Dermis blood vessel endothelial cell (primary cell): ENCODE measurements at places on chromosomes 1 and 21.

DNA sequence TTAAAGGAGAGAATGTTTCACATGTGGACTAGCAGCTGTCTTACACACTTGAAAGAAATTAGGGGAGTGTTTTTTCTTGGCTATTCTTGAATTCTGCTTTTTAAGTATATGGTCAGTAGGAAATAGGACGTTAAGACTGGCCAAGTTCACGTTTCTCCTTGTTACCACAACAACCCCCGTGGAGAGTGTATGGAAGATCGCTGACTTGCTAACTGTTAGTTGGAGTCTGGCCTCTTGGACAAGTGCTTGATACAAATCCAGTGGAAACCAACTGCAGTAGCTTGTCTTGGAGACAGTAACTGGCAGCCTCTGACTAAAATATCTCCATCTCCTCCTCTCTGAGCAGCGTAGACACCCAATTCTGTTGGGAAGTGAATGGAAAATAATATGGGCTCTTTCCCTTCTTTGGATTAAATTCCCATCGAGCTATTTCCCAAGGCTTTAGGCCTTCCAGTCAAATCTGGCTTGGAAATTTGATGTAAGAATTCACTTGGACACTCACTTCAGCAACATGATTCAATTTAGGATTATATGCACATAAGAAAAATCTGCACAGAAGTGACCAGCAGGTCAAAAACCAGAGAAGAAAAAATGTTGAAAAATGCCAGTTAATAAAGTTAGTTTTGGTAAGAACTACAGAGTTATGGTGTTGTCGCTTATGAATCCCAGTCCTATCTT, 3.6 kb upstream of the NFIA start:
- peak; percentile 37 for DNase-seq

GRCh38 chr1:108009603-108010195, 44.7 kb upstream of the VAV3 start:
- no peak for DNase-seq

GRCh38 chr1:111618961-111619634, 491 bp upstream of the RAP1A start:
- no peak for DNase-seq

DNA sequence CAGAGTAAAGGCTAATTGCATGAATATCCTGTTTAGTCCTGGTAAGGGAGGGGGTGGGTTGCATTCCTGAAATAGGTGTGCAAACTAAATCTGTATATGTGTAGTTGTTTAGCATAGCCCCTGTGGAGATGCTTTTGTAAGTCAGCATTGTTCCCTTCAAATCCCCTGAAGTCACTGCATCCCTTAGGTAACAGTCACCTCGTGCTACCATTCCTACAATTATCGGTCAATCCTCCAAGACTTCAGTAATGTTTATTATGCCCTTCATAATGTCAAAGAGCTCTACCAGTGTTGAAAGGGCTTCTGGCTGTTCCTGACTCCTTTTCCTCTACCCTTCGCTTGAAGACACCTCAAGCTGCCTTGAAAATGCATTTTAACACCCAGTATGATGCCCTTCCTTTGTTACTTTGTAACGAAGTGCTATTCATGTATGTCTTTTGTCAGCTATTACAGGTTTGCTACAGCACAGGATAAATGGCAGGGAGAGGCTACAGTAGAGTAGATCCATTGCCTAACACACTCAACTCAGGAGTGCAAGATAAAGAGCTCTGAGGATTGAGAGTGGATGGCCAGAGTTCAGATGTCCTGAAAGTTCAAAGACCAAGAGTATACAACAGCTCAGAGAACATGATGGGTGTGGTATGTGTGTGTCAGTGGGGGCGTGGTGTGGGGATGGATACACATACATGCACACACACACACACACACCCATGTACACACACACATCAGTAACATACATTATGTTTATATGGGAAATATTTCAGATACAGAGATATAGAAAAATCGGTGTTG, 27.4 kb upstream of the FOXD3 start:
- no peak for DNase-seq

GRCh38 chr21:42022091-42022430, 11.9 kb upstream of the ZBTB21 start:
- no peak for DNase-seq

DNA sequence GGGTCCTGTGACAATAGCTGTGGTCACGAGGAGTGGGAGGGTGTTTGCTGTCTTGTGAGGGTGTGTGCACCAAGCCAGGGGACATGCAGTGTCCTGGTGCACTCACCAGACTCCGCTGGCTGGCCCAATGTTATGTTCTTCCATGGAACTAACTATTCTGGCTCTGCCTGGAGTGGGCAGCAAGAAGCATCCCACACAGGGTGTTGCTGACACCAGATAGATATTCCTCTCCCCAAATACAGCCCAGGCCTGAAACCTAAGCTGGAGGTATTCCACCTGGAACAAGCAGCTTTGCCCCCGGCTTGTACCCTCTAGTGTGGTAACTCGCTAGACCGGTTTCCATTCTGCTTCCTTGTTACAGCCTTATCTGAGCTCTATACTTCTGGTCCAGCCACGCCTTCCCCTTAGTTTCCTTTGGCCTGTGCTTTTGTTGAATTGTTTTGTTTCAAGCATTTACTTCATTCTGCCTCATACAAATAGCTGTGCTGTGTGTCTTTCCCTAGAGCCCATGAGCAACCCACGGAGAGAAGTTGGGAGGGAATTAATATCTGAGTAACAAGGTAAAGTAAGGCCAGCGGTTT, 14.7 kb upstream of the LY9 start:
- DNase-seq, result no peak

DNA sequence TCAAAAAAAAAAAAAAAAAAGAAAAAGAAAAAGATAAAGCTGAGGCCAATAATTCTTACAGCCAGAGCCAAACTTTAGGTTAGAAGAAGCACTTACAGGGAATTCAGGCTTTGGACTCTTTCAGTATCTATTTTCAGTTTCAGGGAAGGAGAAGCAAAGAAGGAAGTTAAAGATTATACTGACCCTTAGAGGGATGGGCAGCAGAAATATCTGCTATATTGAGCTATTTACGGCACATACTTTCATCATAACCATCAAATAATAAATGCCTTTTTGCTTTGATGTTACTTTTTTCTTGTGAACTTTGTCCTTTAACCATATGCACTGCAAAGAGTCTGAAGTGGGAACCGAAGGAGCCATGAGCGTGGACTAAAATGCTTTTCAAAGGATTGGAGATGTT, 42.0 kb downstream of the TM2D1 start:
- DNase-seq, result no peak
